Inflammatory macrophage treated with lipopolysaccharide for 4 hours (primary cell): ENCODE measurements at places on chromosomes 5 and 9.
A peak's percentile ranks its signal among the peaks of the same experiment; 100 is the strongest.

DNA sequence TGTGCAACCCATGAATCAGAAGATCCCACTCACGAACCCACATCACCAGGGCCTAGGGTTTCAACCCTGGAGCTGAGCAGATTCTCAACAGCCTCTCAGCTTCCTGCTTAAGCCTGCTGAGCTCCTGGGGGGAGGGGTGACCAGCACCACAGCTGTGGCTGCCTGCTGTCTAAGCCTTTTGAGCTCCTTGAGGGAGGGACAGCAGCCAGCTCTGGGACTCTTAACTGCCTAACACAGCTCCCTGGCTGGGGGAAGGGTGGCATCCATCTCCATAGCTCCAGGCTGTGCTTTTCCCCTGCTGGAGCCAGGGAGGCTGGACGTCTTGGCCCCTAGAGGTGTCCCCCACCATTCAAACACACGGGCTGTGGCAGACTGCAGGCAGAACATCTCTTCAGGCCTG, 250.3 kb downstream of the DMAC1 start:
- DNase-seq = no peak

DNA sequence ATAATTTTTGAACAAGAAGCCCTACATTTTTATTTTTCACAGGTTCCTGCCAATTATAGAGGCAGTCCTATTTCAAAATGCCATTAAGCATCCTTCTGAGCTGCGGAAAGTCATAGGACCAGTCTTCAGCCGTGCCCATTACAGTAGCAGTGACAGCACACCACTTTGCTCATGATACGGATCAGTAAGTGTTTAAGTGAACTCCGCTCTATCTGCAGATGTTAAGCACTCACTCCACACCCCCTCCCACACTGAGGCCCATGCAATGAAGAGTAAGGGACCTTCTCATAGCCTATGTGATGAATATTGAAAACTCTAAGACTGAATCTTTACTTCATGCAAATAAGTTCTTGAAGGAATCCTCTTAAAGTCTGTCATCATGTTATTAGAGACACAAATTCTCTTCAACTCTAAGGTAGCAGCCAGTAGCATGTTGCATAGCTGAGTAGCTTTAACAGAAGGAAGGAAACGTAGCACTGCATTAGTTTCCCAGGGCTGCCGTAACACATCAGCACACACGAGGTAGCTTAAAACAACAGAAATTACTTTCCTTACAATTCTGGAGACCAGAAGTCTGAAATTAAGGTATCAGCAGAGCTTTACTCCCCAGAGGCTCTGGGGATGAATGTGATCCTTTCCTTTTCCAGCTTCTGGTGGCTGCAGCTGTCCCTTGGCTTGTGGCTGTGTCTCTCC, 20.3 kb upstream of the TAF11L2 start:
- no peak for DNase-seq

- peak; percentile 47 for DNase-seq
Measured at GRCh38 chr5:14041528-14042192, 97.2 kb upstream of the DNAH5 start.

DNA sequence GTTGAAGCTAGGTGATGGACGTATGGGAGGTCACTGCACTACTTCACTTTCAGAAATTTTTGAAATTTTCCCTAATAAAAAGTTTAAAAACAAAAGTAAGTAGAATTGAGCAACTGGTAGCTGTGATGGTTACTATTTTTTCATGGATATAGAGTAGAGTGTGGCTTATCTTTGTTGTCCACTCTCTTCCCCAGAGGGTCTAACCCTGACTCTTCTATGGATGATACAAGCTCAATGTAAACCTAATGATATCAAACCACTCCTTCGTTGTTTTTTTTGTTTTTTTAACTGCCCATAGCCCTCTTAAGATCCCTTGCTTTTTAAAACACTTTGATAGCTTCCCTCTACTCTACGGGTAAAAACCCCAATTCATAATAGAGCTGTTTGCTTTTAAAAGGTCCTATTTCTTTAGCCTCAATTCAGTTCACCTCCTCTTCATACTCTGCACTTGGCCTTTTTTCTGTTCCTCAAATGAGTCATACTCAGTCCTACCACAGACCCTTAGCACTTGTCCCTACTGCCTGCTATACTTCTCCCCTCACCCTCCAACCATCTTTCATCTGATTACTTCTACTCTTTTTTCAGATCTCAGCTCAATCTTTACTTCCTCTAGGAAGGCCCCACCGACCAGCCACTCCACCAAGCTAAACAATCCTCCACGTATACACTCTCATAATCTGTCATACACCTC, 2.6 kb downstream of the HDAC3 start:
- DNase-seq = peak; percentile 57

DNA sequence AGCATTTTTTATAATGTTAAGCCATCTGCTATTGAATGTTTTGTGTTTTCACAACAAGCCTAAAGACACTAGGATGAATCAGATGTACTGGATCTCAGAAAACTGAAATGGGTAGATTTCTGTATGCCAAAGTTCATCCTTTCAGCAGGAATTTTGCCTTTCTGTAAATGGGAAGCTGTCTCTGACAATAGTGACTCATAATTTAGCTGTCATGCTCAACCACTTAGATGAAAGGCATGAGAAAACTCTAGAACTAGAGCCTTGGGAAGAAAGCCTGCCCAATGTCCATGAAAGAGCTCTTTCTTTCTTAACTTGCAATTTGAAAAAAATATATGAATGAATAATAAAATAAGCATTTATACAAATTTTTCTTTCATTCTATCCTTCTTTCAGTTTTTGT, 616.0 kb upstream of the EDIL3 start:
- DNase-seq = no peak

- no peak for DNase-seq
Measured at GRCh38 chr9:32742296-32742695, 41.0 kb upstream of the TMEM215 start.

GRCh38 chr9:30732060-30732459, 1652.4 kb upstream of the ACO1 start:
- no peak for DNase-seq

GRCh38 chr9:14895806-14896205, 14.4 kb downstream of the FREM1 start:
- DNase-seq = no peak

- DNase-seq = no peak
Measured at GRCh38 chr5:114782869-114783268, 386.8 kb downstream of the TRIM36 start.

- no peak for DNase-seq
Measured at GRCh38 chr9:114362394-114362793, 25.4 kb downstream of the AKNA start.

DNA sequence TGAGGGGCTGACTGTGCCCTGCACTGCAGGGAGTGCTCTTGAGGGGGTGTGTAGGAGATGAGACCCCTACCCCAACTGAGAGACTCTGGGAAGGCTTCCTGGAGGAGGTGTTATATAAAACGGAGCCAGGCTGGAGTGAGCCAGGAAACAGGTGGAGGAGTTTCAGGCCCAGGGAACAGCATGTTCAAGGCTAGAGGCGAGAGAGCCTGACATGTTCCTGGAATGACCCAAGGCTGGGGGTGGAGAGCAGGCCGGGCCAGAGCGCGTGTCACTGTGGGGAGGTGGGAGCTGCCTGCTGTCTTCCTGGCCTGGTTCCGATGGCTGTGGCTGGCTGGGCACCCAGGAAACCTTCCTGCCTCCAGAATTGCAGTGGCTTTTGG, 48.7 kb downstream of the RXRA start:
- DNase-seq = peak; percentile 28

GRCh38 chr9:7045361-7045760, 287.6 kb downstream of the KDM4C start:
- no peak for DNase-seq

DNA sequence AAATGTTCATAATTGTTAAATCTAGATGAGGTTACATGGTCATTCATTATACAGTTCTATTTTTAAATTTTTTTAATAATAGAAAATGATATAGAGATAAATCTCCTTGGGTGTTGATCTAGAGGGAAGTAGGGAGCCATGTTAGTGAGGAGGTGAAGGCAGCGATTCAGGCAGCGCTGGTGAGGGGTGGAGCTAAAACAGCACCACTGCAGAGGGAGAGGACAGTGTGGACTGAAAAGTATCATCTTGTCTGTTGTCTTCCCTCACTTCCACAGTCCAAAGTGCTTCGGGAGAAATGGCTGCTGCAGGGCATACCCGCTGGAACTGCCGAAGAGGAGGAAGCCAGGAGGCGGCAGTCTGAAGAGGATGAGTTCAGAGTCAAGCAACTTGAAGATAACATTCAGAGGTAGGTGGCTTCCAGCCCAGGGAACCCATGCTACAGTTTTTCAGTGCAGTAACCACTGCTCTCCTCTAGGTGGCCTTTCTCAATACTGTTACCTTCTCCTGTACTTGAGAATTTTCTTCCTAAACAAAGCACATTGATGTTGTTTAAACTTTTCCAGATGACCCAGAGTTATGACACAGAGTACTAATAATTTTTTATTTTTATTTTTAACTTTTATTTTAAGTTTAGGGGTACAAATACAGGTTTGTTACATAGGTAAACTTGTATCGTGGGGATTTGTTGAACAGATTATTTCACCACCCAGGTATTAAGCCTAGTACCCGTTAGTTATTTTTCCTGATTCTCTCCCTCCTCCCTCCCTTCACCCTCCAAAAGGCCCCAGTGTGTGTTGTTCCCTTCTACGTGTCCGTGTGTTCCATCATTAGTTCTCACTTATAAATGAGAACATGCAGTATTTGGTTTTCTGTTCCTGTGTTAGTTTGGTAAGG, 100.5 kb downstream of the PALM2AKAP2 start:
- peak; percentile 28 for DNase-seq

DNA sequence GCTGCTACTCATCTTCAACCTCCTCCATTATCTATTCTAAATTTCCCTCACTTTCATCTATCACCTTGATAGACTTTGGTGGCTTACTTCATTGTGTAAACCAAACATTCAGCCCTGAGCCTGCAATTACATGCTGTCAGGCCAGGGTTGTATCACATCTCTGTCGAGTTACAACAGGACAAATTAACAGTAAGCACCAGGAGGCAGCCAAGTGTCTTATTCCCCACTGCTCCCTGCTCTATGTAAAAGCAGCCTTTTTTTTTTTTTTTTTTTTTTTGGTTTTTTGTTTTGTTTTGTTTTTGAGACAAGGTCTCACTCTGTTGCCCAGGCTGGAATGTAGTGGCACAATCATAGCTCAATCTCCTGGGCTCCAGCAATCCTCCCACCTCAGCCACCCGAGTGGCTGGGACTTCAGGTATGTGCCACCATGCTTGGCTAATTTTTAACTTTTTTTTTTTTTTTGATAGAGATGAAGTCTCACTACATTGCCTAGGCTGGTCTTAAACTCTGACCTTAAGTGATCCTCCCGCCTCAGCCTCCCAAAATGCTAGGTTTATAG, 15.2 kb upstream of the ZCCHC9 start:
- DNase-seq = no peak

- peak; percentile 16 for DNase-seq
Measured at GRCh38 chr5:34563931-34564709, 92.0 kb upstream of the RAI14 start.

DNA sequence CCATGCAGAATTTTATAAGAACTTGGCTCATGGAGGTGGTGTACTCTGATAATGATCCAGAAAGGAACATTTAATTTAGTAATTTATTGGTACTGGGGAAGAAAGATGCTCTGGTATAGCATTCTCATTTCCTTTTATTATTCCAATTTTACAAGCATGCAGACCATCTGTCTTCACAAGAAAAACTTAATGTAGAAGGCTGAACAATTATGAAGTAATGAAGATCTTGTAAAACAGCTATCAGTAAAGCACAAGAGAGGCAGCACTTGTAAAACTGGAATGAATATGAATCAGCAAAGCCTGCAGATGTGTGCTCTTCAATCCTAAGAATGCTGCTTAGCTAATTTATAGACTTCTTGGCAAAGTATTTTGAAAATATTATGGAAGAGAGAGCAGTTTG, 300.0 kb downstream of the YTHDC2 start:
- no peak for DNase-seq

DNA sequence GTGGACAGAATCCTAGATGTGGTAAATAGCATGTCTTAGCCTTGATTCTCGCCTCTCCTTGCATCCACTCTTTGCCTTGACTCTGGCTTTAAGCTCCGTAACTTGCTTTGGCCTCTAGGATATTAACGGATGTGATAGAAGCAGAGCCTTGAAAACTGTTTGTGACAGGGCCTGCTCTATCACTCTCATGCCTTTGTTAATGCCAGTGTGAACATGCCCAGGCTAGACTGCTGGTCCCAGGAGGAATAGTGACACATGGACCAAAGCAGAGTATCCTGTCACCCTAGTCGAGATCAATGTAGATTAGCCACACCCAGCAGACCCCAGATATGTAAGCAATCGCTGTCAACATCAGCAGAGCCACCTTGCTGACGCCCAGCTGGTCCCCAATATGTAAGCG, 109.9 kb upstream of the C9orf72 start:
- DNase-seq = no peak

GRCh38 chr5:173835131-173835530, 53.0 kb upstream of the CPEB4 start:
- DNase-seq = peak; percentile 70

DNA sequence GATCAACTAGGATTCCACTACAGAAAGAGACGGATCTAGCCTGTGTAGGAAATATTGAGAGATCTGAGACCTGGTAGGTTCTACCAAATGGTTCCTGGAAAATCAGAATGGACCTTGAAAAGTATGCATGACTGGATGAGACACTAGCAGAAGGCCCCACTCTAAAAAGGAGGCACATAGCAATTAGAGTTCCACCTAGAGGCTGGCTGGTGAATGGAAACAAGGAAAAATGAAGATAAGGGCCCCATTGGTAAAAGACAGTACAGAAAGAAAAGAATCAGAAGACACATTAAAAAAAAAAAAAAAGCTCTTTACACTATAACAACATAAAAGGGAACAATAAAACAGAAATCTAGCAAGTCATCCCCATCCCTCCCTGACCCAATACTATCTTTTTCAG, 518.5 kb downstream of the NR2F1-AS1 start:
- no peak for DNase-seq

DNA sequence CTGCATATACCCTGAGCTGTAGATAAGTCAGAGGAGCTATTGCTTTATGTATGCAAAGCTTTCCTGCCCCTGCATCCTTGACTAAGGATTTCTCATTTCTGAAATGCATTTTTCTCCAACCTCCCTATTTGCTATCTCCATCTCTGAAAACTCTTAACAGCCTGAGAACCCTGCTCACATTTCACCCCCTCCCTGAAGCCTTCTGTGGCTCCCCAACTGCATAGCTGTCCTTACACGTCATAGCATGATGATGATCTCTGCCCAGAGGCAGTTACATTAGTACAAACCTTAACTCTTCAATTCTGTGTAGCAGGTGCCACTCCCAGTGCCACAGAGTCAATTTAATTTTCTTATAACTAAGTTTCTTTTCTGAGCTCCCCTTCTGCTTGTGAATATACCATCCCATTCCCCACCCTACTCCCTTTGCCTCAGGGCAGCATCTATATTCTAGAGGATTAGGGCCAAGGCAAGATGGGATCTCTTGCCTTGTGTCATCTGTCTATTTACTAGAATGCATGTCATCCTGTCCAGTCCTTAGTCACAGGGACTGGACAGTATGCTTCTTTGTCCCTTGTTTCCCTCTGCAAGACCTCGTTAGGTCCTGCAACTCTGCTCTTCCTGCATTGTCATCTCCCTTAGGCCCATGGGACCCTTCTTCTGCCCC, 149.7 kb upstream of the SPRY4 start:
- no peak for DNase-seq

GRCh38 chr9:127530206-127530941, 79.1 kb downstream of the LRSAM1 start:
- no peak for DNase-seq
